CD4-positive, alpha-beta T cell treated with Interleukin-1 beta for 1 hour (primary cell): ENCODE measurements at places on chromosomes 1 and 21.
A peak's percentile ranks its signal among the peaks of the same experiment; 100 is the strongest.

GRCh38 chr1:66335859-66336640 lies 197.9 kb upstream of the SGIP1 start:
- DNase-seq: peak; percentile 87

GRCh38 chr1:69567652-69568420 lies at the start of gene LRRC7:
Gene LRRC7, plus strand, starts transcription at chr1:69567922. Its CDS starts 718 bp downstream, at chr1:69568640.
- no peak for DNase-seq

DNA sequence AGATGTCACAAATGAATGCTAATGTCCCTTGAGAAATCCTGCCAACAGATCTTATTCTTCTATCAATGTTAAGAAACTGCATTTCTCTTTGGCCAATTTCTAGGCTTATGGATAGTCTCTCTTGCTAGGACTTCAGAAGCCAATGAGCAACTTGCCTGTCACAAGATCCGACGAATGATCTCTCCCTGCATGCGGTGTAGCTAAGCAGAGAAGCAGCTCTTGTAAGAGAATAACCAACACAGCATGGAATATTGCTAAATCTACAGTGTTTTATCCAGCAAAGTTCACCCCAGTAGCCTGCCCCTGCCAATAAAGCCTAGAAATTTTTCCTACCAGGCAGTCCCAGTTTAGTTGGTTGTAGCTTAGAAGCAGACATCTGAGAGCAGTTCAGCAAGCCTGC lies 2.1 kb upstream of the SLC44A5 start:
- no peak for DNase-seq

GRCh38 chr1:246012341-246012740 lies 494.7 kb downstream of the SMYD3 start:
- peak; percentile 29 for DNase-seq

DNA sequence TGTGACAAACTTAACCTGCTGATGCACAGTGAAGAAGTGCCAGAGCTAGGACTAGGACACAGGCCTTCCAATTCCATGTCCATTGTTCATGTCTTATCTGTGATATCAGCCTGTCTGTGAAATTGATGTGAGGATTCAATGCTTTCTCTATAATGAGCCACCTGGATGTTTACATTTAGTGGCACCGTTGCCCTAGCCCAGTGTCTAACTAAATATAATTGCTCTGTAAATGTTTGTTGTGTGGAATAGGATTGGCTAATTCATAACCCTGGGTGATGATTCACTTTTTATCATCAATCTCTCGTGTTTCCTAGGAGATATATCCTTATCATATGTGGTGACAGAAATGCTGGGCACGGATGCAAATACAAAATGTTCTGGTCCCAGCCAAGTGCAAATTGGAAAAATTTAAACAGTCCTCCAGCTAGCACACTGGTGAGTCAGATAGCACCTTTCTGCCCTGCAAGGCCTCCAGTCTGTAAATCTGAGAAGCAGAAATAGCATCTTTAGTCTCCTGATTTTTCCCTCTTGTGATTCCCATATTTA lies 46.9 kb upstream of the GNG12 start:
- DNase-seq: no peak

- no peak for DNase-seq
These were observed 42.0 kb downstream of the PROX1 start for GRCh38 chr1:214029796-214030195.

GRCh38 chr1:215056584-215056983 lies 26.0 kb upstream of the KCNK2 start:
- DNase-seq: no peak

DNA sequence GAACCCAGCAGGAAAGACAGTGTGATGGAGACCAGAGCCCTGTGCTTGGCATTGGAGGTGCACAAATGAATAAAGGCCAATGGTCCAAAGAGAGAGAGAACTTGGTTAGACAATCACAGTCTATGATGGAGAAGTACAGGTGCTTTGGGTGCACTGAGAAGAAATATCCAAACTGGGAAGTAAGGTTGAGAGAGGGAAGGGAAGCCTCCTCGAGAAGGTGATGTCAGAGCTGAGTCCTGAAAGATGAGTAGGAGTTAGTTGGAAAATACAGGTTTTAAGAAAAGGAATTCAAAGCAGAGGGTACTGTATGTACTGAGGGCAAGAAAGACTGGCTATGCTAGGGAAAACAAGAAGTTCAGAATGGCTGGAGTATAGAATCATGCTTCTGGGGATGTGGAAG lies 94.1 kb upstream of the CD53 start:
- no peak for DNase-seq

DNA sequence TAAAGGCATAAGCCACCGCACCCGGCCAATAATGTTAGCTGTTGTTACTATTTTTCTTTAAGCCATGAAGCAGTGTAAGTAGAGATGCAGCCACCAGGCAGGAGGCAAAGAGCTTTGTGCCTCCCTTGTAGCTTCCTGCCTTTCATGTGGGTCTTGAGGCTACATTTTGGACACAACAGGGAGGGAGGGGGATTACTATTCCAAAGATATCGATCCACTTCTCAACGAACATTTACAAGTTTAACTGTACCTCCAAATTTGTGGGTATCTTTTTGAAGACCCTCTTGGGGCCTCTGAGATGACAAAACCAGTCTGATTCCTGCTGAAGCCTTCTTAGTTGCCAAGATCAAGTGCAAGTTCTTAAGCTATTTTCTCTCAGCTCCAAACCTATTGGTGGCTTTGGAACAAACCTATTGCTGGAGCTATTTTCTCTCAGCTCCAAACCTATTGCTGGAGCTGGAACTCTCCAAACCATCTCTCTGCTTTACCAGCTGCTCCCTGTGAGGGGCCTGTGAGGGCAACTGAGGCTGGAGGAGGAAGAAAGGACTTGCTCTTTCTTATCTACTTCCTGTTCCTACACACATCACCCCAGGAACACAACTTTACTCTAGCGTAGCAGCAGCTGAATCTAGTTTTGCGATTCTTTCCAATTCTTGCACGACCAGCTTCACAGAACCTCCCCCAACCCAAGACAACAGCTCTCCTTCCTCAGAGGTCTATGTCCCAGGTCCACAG lies 16.1 kb upstream of the RCAN3 start:
- peak; percentile 44 for DNase-seq

- no peak for DNase-seq
These were observed 58.4 kb downstream of the PLXNA2 start for GRCh38 chr1:208185801-208186231.

DNA sequence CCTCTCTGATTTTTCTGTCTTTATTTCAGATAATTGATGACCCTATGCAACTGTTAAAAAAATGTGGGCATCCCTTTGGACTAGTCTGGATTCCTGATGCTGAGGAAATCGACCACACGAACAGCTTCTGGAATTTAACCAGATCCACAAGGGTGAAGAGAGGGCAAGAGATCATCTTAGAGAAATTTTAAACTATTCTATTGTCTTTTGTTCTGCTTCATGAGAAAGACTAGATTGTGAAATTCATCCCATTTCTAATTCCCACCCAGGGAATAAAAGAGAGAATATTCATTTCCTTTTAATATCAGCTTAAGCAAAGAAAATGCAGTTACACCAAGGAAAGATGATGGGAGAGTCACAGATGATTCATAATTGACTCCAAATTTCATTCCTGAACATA lies 71.8 kb downstream of the DUSP10 start:
- DNase-seq: no peak

DNA sequence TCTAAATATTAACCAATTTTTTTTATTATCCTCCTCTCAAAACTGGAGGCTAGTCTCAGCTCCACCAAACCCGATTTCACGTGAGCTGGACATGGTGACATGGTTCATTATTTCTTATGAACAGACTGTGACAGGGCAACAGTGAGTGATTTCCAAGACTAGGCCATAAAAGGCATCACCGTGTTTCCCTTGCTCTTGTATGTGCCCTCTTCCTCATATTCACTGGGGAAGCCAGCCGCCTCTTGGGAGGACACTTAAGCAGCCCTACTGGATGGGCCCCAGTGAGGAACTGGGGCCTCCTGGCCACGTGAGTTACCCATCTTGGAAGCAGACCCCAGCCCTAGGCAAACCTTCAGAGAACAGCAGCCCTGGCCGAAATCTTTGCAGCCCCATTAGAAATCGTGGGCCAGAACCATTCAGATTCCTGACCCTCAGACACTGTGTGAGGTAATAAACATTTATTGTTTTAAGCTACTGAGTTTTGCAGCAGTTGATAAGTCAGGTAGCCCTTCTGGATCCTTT lies 105.0 kb downstream of the GALNT2 start:
- DNase-seq: no peak

GRCh38 chr1:160046494-160047110 lies 14.8 kb upstream of the PIGM start:
- peak; percentile 45 for DNase-seq

GRCh38 chr1:66371233-66372005 lies 162.5 kb upstream of the SGIP1 start:
- peak; percentile 35 for DNase-seq

DNA sequence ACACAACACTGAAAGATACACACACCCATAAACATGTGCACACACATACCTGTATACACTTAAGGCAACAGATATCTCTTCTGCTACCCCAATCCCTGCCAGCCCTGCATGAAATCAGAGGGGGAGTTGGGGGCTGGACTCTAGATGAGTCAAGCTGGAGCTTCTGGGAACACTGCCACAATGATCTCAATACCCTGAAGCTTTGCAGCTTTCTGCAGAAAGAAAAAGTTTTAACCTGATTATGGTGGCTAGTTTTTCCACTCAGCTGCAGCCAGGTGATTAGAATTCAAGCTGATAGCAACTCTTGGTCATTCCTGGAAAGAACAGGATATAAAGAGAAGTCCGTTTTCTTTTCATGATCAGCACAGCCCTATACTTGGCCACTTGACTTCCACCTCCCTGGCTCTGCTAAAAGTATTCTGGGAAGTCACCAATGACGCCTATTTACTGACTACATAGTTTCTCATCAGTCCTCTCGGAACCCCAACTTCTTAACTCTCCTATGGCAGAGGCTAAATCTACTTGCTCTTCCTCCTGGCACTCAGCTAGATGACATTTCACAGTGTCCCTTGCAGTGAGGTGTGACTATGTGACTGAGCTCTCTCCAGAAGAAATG lies 20.7 kb upstream of the DNASE2B start:
- DNase-seq: no peak

DNA sequence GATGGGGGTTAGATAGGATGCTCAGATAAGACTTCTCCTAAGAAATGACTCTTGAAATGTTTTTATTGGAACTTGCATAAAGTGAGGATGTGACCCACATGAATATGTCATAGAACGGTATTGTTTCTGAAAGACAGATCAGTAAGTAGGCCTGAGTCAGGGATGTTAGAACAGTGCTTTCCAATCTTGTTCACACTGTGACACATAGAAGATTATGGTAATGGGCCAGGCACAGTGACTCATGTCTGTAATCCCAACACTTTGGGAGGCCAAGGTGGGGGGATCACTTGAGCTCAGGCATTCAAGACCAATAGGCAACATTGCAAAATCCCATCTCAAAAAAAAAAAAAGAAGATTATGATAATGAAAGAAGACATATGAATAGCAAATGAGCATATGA lies 32.9 kb downstream of the FMO4 start:
- DNase-seq: no peak

DNA sequence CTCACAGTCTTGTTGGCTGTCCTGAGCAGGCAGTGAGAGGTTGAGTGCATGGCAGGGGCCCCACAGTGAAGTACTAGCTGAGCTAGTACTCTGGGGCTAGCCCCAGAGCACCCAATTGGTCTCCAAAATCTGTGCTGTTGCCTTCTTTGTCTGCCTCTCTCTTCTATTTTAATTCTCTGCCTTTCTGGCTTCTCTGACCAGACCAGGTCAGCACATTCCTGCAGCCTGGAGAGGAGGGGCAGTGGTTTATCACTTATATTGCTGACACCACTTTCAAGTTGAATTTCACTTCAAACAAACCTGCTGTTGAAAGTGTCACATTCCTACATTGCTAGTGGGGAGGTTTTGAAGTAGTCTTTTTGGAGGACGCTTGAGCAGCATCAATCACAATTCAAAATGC lies 628.7 kb downstream of the PTPRU start:
- DNase-seq: no peak

DNA sequence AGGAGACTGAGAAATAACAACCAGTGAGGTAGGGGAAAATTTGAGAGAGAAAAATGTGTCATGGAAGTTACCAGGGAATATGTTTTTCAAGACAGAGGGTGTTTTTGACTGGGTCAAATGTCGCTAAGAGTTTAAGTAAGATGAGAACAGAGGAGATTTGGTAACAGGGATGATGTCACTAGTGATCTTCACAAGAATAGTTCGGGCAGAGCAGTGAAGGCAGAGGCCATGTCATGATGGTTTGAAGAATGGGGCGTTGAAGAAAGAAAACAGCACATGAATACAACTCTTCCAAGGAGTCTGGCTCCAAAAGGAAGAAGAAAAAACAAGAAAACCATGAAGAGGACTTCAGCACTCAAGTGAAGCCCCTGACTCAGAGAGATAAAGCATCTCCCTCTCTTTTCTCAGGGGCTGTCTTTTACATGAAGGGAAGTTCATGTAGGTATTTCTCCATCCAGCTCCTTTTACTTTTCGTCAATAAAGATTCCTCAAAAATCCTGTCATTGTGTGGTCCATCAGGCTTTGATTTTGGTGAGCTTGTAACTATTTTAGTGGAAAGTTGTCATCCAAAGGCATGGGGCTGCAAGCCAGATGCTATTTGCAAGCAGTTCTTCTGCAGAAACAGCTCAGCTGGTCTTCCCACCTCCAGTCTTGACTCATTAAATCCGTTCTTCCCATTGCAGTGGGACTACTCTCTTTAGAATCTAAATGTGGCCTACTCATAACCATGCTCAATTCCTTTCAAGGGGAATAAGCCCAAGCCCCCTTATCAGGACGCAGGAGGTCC lies 397.3 kb downstream of the LMX1A start:
- no peak for DNase-seq
